ENCODE measurements at places on chromosomes 16 and 17.
A peak's percentile ranks its signal among the peaks of the same experiment; 100 is the strongest.

- DNase-seq, result no peak
Observed at GRCh38 chr16:81581107-81581506, 136.5 kb downstream of the CMIP start.

- DNase-seq, result no peak
Observed at GRCh38 chr17:29357821-29358232, 32.3 kb upstream of the TAOK1 start.

DNA sequence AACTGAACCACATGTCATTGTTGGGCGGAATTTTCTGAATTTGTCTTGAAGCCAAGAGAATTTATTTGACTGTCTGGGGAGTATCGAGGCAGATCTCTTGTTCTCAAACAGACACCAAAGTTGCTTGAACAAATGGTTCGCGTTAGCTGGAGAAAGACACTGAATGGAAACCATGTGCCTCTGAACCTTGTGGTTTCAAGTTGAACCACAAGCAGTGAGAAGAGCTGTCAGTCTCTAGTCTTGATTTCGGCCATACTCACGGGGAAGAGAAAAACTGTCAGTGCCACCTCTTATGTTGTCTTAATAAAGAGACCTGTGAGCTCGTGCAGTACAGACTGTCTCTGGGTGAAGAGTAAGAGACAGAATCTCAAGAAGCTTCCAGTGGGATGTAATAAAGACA, 886.5 kb upstream of the SOX9 start:
- no peak for DNase-seq

DNA sequence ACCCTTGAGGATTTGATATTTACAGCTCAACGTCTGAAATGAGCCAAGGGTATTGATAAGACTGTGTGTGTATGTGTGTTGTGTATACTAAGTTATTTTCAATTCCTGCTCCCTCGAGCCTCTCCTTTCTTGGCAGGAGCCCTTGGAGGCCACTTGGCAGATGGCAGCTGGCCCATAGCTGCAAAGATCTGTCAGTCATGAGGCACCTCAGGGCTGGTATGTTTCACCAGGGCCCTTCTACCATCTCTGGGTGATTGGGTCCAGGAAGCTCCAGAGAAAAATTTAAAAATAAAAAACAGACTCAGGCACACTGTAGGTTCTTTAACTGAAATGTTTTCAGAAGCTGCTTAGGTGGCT, 355.7 kb downstream of the HAPSTR1 start:
- no peak for DNase-seq

GRCh38 chr17:64635647-64636305, 26.3 kb downstream of the SMURF2 start:
- DNase-seq, result peak; percentile 36

- DNase-seq, result no peak
Observed at GRCh38 chr17:70202840-70203239, 33.5 kb downstream of the KCNJ2 start.

- DNase-seq, result no peak
Observed at GRCh38 chr16:19809121-19809635, 75.5 kb downstream of the GPRC5B start.

- no peak for DNase-seq
Observed at GRCh38 chr17:32335046-32335445, 6.9 kb downstream of the C17orf75 start.

- DNase-seq, result no peak
Observed at GRCh38 chr17:80882323-80882722, 109.3 kb upstream of the CHMP6 start.

GRCh38 chr16:72467157-72467759, 295.3 kb upstream of the PMFBP1 start:
- peak; percentile 38 for DNase-seq

- no peak for DNase-seq
Observed at GRCh38 chr17:50613007-50613992, 21.4 kb upstream of the ABCC3 start.

- DNase-seq, result peak; percentile 90
Observed at GRCh38 chr17:9576521-9577372, at the start of gene CFAP52. CFAP52 (plus strand) TSS chr17:9576642; CDS start chr17:9576696, 54 bp downstream.

GRCh38 chr16:4682616-4683254, 10.6 kb upstream of the NUDT16L1 start:
- DNase-seq, result no peak

DNA sequence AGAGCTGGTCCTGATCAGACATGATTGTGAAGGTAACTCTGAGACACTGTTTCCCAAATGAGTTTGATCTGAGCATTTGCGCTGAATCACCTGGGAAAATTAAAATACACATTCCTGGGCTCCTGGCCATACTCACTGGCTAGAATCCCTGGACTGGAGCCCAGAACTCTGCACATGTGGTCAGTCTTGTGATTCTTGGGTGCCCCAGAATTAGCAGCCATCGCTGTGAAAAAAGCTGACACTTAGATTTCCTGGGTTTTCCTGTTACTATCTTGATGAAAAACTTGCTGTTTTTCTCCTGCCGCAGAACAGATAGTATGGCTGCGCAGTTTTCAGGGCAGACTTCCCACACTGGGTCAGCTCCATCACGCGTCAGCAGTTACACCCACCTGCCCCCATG, 24.6 kb downstream of the NECAB2 start:
- DNase-seq, result peak; percentile 47

- no peak for DNase-seq
Observed at GRCh38 chr17:74351552-74352210, 10.0 kb downstream of the BTBD17 start.

- DNase-seq, result no peak
Observed at GRCh38 chr17:45368651-45369050, 51.8 kb upstream of the MAP3K14 start.

DNA sequence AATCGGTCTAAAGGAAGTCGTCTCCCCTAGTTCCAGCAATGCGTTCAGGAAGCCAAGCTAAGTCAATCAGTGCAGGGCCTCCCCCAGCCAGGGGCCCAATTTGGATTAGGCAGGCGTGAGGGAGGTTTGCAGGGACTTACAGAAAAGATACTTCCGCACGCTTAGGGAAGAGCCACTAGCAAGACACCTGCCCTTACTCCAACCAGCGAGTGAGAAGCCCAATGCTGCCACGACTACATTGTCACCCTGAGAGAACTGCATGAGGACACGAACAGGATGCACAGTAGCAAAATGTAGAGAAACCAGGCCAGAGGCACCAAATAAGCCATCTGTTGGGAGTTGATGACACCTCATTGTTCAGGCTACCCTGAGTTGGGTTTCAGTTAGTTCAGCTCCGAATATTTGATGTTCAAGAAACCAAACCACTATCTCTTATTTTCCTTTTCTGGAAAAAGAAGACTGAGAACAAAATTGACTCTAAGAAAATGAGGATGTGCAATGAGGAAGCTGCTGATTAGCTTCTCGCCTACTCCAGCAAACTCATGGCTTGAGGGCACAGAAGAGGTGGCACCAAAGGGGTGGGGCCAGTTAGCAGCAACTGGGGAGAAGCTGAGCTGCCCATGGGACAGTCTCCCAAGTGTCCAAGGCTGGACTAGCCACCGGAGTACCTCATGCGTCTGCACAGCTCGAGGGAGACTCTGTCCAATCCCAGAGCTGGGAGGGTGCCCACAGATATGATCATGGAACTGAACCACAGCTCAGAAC, 29.3 kb downstream of the TK2 start:
- DNase-seq, result no peak

DNA sequence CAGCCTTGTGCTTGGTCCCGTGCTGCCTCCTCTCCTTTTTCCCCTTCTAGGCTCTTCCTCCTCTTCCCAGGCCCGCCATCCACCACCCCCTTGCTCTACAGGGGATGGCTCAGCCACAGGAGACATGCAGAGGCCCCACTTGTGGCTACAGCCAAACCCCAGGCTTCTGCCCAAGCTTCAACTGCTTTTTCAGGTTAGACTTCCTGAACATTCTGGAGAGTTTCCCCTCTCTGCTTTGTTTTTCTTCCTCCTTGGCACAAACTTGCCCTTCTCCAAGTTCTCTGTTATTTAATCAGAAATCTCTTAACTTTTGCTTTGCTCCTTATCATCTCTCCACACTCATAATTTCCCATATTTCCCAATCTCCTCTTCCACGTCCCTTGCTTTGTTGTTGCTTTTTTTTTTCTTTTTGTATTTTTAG, 18.3 kb upstream of the HAS3 start:
- no peak for DNase-seq

DNA sequence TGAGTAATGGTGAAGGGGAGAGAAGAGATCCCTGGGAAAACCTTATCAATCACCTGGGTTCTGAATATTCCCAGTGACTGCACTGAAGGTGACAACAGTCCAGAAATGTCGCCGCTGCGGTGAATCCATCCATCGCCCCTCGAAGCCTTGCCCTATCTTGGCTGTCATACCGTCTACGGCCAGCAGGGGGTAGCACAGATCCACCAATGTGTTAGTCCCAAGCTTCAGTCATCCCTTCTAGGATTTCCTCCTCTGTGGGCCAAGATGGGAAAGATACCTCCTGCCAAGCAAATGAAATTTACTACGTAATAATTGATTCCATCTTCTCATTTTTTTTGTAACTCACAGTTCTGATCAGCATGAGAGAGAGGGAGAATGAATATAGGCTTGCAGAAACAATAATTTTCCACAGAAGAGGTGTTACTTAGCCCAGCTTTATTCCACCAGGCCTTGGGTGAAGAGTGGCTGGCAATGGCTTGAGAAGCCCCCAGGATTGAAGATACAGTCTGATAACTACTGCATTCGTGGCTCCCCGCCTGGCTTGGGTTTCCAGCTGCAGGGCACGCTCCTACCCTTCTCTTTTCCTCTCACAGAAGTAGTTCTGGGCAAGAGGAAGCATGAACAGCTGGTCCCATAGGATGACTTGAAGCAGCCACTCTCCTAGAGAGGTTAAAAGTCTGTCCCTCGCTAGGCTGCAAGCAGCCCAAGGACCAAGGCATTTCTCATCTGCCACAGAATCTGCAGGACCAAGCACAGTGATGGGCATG, 2.6 kb upstream of the FMNL1 start:
- peak; percentile 88 for DNase-seq

GRCh38 chr17:77778636-77779489, 179.6 kb upstream of the TNRC6C start:
- peak; percentile 27 for DNase-seq

- no peak for DNase-seq
Observed at GRCh38 chr17:6567528-6568183, 11.3 kb upstream of the PITPNM3 start.

DNA sequence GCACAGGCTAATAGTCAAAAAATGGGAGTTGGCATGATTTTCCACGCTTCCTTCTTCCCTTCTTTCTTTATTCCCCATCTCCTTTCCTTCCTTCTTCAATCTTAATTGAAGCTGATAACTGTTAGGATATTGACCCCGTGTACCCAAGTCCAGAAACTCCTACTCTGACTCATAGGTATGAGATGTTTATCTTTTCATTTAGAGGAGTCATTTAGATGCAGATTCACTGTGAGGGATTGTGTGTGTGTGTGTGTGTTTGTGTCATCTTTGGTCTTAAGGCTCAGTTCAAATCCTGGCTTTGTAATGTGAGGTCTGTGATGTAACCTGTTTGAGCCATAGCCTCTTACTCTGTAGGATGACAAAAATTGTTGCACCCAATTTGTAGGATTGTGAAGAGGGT, 332.0 kb upstream of the MAF start:
- DNase-seq, result no peak

DNA sequence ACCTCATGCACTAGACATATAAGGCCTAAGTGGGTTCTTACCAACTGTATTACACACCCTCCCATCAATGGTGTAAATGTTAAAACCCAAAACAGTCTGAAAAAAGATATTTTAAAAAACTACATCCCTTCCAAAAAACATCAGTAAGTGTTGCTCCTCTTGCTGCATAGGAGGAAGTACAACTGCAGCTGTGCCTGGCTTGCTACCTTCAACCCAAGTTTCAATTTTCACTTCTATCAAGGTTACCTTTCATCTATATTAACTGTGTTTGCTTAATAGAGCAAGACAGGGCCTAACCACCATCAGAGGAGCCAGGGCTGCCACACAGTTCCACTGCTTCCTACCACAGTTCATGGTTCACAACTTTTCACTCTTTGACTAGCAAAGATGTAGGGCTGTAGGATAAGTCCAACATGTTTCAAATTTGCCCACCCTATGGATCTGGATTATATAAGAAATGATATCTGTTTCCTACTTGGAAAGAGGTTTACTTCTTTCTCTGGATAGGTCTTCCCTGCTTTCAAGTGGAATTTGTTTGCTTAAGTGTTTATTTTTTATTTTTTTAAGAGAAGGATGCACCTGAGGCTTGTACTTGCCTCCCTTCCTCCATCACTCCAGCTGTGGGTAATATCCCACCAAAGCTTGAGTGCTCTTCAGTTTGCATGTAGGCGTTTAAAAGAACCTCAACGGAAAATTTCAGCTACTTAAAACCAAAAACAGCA, 56.7 kb downstream of the GRB7 start:
- DNase-seq, result no peak

GRCh38 chr16:26334218-26335111, 642.7 kb downstream of the HS3ST4 start:
- DNase-seq, result no peak

DNA sequence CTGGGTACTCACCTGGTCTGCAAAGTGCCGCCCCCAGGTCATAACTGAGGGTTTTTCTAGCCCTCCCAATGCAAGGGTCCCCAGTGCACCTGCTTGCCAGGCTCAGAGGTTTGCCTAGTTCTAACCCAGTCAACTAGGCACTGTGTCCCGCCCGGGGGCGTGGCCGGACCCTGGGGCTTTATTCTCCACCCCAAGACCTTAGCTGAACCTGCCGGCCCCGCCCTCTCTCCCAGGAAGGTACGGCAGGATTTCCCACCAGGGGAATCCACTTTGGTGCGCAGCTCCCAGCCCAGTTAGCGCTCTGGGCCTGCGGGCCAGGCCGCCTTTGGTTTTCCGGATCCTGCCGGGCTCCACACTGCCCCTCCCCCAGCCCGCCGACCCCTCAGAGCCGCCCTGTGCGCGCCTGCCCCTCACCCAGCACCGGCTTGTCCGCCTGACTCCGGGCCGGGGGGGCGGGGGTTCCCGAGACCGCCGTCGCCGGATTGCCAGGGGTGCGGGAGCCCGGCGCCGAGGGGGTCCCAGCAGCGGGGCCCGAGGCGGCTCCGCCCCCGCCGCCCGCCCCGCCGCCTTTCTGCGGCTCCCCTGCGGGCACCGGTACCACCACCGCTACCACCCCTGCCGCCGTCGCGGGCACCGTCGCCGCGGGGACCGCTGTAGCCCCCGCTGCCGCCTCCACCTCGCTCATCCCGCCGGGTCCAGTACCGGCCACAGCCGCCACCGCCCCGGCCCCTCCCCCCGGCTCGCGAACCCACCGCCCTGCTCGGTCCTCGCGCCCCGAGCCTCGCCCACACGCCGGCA, 424 bp downstream of the YBX2 start:
- no peak for DNase-seq

DNA sequence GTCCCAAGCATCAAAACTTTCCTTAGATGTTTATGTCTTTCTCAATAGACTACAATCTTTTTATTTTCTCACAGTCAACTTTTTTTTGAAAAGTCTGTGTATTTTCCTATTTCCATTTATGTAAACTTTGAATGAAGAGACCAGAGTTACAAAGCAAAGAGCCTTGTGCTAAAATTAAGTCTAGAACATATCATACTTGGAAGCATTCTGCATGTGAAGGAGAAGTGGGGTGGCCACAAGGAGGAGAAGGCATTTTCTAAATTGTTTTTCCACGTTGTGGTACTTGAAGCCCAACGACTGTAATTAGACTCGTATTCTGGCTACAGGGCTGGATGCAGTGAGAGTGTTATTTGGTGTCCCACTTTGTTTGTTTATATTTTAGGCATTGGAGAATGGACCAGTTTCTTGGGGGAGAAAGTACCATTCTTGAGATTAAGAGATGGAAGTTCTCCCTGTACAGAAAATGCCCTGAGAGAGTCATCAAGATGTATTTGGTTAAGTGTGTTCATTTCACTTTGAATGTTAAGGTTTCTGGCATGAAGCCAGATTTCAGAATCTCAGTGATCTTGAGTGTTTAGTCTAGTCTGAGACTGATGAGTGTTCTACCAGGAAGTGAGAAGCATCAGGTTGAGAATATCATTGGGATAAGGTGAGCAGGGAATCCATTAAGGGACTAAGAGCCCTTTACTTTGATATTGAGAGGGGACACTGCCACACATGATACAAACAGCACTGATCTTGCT, 71.6 kb downstream of the MAP2K6 start:
- no peak for DNase-seq
